Mammary epithelial cell (primary cell): ENCODE measurements at places on chromosomes 1 and 21. TPM values are rescaled to one million over a fixed set of nuclear protein-coding genes. Genes with fewer than 3 reads are reported as not detected.

GRCh38 chr21:34795548-34796180 is 126.9 kb downstream of the CLIC6 start:
- DNase-seq: peak; percentile 85

DNA sequence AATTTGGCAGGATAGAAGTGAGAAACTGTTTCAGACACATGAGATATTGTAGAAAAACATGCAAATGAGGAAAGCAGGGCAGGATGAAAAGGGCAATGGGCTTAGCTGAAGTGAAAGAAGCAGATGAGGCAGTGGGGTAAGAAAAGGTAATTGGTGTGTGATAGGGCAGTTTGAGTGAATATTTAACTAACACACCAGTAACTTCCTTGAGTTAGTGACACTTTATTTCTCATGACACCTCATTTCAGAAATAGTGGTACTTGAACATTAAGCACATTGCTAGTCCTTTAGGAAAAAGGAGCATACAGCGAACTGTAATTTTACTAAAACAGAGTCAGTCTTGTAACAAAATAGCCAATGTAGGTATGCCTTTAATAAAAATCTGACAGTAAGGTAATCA is 415.0 kb downstream of the DPYD start:
- no peak for DNase-seq

DNA sequence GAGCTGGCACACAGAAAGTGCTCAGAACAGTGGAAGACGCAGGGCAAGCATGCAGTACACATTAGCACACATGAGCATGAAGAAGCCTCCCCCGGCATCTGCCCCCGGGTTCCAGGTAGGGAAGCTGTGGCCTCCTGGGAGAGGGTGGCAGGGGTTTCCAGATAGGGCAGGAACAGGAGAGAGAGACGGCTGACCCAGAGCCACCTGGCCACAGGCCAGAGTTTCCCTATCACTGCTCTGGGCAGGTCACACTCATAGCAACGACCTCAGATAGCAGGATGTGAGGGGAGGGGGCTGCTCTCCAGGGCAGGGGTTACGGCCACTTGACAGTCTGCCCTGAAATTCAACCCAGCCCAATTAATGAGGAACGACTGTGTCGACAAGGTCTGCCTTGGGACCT is 36.6 kb downstream of the GLIS1 start:
- DNase-seq: no peak

DNA sequence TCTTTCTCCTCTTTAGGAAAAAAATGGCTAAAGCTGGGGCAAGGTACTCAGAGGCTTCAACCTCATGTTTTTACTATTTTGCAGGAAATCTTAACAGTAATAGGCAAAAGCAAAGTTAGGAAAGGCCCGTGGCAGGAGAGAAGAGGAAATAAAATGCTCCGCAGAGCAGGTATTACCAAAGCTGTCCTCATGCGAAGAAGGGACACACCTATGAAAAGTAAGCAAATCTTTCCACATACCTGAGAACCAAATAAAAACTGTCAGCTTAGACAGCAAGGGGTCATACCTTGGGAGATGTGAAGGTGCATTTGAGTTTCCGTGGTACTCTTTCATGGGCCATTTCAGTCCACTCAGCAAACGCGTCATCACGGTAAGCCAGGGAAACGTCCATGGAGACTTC is 73.5 kb downstream of the WLS start:
- no peak for DNase-seq

- DNase-seq: peak; percentile 52
Measured at GRCh38 chr21:37927711-37928110, 11.5 kb upstream of the KCNJ6 start.

DNA sequence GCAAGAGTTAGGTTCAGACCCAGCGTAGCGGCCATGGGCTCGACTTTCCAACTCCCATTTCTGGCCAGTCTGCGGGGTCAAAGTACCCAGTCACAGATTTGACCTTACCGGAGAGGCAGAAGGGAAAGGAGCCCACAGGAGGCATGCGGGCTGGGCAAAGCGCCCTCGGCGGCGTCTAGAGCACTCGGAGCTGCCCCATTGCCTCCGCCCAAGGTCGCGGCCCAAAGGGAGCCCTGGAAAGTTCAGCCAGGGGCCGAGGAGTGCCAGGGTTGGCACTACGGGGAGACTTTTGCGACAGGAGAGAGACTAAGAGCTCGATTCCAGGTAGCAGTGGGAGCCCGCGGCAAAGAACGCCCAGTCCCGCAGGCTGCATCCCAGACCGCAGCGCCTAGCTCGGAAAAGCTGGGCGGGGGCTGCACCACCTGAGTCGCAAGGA is 896 bp downstream of the KANK4 start:
- DNase-seq: no peak

AMPD1 gene
- not detected in 2 replicates for total RNA-seq

RIPK4 gene
- total RNA-seq: 83.9 TPM
